ENCODE measurements at places on chromosomes 2 and 18.

- DNase-seq: no peak
Observed at GRCh38 chr2:203869223-203870042, 1.9 kb downstream of the CTLA4 start.

GRCh38 chr18:26438980-26439379 lies 109.4 kb downstream of the KCTD1 start:
- no peak for DNase-seq

DNA sequence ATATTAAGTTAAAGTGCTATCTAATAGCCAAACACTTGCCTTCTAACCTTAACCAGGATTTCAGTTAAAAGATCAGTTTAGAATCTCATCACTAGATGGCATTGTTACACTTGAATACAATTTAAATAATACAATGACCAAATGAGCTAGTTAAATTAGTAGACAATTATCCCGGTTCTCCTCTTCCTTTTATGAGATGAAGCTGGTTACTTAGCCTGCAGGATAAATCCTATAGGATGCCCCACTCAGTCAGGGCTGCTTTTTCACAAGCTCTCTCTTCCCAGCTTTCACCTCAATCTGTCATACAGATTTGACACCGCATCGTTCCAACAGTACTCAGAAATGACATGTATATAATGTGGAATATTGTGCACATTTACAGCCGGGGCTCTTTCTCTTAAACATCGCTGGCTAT lies 678.8 kb downstream of the KCNJ3 start:
- no peak for DNase-seq

- DNase-seq: no peak
Observed at GRCh38 chr2:128420776-128421175, 102.1 kb upstream of the HS6ST1 start.

DNA sequence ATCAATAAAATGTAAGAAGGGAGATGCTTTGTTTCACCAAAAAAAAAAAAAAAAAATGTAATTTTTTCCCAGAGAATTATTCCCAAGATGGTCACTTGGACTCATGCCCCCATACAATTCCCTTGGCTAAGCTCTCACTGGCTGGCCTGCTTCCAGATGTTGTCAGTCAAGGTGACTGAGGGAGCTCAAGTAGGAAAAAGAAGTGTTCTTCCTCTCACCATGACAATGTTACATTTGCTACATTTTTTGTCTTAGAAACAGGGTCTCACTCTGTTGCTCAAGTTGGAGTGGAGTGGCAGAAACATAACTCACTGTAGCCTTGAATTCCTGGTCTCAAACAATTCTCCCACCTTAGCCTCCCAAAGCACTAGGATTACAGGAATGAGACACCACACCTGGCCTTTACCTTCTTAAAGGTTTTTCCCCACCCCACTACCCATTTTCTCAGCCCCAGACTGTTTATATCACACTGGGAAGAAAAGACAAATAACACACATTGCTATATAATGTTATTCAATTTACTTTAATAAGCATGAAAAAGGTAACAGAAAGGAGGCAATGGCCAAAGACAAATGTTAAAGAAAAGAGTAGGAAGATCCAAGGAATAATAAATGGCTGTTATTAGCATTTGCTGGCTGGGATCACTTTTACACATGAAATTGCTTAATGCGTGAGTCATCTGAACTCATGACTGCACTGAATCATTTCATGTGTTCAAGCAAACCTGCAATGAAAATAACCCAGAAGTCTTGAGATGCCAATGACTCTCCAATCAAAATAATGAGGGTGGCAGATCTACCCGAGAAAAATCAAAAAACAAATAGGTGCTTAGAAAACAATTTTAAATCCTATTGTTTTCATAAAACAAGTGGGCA lies 45.2 kb downstream of the ACVR1 start:
- DNase-seq: no peak

- DNase-seq: no peak
Observed at GRCh38 chr2:128754246-128754724, 435.6 kb upstream of the HS6ST1 start.

- DNase-seq: no peak
Observed at GRCh38 chr18:25230658-25231326, 121.2 kb downstream of the ZNF521 start.
